ENCODE measurements at places on chromosomes 1 and 21.

GRCh38 chr21:38769191-38769780 is 36.4 kb upstream of the ETS2 start:
- DNase-seq: no peak

- DNase-seq: no peak
Measured at GRCh38 chr1:88610687-88611086, 73.4 kb upstream of the PKN2 start.

- no peak for DNase-seq
Measured at GRCh38 chr1:52665006-52665941, 32.3 kb downstream of the SHISAL2A start.

DNA sequence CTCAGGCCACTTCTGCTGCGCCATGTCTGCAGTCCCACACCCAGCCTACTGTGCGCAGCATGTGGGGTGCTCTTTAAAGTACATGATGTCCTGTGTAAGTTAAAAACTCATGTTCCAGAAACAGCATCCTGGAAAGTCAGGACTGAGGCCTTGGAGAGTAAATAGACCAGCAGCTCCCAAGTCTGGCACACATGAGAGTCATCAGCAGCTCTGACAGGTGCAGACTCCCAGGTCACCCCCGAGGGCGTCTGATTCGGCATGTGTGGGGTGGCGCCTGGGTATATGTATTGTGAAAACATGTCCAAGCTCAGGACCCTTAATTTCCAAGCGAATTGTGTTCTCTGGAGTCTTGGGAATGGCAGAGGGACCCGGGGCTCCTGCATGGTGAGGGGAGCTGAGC is 120.1 kb upstream of the RUNX3 start:
- DNase-seq: no peak

- no peak for DNase-seq
Measured at GRCh38 chr1:64631346-64632034, 113.4 kb upstream of the RAVER2 start.

GRCh38 chr1:13623021-13623637 is 39.5 kb downstream of the PDPN start:
- DNase-seq: no peak

DNA sequence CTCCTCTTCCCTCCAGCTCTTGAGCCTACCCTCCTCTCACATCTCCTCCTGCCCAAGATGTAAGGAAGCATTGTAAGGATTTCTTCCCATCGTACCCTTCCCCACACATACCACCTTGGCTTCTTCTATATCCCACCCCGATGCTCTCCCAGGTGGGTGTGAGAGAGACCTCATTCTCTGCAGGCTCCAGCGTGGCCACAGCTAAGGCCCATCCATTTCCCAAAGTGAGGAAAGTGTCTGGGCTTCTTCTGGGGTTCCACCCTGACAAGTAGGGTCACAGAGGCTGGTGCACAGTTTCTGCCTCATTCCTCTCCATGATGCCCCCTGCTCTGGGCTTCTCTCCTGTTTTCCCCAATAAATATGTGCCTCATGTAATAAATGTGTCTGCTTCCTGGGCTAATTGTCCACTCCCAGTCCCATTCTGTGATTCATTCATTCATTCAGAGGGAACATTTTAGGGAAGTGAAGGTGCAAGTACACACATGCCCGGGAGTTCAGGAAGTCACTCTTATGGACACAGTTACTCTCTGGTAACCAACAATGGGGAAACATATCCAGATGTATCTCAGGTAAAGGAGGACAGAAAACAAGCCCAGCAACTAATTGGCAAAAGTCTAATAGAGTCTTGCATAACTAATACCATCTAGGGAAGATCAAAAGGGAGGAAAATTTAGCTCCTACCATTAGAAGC is 1.9 kb downstream of the SPRR4 start:
- DNase-seq: no peak

DNA sequence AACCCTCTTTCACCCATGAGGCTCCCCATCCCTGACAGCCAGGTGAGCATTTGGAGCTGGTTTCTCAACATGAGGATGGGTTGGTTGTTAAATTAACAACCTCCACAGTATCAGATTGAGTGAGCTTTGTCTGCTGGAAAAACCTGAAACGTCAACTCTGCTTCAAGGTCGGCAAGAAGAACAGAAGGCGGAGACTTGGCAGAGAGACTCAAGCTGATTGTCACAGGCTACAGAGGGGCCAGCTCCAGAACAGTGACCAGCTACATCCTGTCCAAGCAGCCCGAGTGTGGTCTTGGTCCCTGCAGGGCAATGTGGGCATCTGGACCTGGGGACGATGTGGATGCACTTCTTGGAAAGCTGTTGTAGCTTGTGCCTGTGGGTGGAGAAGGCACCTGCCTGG is 36.6 kb upstream of the TMEM51 start:
- no peak for DNase-seq

DNA sequence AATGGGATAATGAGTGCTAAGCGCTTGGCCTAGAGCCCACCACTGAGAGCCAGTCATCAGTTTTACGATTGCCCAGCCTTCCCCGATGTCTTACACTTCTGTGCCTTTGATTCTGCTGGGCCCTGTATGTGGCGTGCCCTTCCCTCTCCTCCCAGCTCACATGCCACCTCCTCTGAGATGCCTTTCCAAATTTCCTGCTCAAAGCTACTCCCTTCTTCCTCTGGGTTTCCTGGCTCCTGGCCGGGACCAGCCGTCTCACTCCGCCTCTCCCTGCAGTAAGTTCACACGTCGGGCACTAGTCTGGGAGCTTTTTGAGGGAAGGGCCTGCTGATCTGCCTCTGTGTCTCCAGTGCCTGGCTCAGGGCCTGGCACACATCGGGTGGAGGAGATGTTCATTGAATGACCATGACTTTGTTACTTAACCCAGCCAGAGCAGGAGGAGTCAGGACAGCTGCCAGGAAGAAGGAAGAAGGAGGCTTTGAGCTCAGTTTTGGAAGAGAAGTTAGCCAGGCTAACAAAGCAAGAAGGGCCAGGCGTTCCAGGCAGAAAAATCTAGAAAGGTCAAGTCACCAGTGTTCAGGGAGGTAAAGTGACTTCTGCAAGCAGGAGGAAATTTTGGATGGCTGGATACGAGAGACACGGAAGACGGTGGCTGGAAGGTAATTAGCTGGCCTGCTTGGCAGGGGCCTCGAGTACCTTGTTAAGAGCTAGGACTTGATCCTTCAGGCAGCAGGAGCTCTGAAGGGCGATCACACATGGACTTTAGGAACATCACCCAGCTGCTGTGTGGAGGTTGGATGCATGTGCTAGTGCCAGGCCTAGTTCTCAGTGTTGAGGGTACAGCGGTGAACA is 63.6 kb downstream of the EPHB2 start:
- no peak for DNase-seq

DNA sequence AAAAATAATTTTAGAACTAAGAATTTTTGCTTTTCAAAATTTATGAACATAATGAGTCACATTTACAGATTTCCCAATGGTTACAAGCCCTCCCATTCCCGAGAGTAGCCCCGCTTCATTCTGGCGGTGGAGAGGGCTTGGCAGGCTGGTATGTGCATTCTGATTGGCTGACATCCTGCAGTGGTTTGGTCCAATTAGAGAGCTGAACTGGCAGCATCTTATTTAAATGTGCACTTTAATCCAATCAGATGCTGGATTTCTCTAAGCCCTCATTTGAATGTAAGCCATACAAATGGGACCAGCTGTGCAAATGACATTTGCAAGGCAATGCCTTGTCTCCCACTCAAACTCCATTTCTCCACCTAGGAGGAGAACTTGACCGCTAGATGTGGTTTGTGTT is 18.0 kb upstream of the TRIM17 start:
- DNase-seq: no peak

DNA sequence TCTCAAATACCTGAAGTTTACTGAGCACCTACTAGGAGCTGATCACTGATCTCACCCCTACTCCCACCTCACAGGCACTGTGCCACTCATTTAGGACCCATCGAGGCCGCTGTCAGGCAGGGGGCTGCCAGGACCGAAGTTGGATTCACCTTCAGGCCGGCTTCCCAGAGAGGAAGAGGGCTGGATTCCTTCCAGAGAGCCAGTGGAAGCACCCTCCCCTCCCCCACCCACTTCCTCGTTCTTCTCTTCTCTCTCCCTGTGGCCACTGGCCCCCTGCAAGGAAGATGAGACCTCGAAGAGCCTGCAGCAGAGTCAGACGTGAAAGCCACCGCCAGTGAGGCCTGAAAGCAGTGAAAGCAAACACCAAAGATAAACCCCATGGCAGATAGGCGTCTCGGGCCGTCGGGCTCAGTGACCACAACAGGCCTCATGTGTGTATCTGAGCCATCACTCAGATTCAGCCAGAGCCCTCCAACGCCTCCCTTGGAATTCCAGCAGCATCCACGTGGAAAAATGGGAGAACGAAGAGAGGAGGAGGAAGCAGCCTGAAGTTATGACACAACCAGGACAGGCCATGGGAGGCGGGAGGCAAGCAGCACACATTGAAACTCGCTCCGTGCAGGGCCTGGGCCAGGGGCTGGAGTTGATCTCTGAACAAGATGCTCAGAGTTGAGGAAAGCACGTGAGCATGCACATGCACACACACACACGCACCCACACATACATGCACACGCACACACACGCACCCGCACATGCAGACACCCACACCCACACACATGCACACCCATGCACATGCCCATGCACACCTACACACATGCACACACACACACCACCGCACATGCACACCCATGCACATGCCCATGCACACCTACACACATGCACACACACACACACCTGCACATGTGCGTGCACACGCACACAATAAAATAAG is 6.2 kb upstream of the AGTRAP start:
- DNase-seq: no peak

GRCh38 chr21:42089093-42089631 is 18.0 kb downstream of the UMODL1 start:
- no peak for DNase-seq

DNA sequence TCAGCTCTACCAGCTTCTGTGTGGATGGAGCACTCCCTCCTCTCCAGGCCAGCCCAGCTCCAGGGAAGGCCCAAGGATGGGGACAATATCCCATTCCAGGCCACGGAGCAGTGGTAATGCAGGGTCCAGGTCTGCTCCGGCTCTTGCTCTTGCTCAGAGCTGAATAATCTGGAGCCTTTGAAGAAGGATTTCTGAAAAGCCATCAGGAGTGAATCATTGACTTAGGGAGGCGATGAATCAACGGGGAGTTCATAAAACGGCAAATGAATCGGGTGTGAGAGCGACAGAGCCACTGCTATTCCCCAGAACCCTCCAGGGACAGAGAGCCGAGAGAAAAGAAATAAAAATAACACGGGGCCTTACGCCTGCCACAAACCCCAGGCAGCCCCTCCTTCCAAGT is 7.7 kb downstream of the POU3F1 start:
- no peak for DNase-seq

GRCh38 chr1:47780469-47780995 is 216.7 kb downstream of the TRABD2B start:
- no peak for DNase-seq

DNA sequence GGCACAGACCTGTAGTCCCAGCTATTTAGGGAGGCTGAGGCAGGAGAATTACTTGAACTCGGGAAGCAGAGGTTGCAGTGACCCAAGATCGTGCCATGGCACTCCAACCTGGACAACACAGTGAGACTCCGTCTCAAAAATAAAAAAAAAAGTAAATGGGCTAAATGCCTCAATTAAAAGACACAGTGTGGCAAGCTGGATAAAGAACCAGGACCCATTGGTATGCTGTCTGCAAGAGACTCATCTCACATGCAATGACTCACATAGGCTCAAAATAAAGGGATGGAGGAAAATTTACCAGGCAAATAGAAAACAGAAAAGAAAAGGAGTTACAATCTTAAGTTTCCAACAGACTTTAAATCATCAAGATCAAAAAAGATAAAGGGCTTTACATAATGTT is 40.3 kb downstream of the ACBD6 start:
- DNase-seq: no peak

GRCh38 chr1:174700775-174701174 is 253.0 kb downstream of the GPR52 start:
- DNase-seq: no peak

GRCh38 chr1:14334336-14335176 is 263.9 kb upstream of the KAZN start:
- no peak for DNase-seq

DNA sequence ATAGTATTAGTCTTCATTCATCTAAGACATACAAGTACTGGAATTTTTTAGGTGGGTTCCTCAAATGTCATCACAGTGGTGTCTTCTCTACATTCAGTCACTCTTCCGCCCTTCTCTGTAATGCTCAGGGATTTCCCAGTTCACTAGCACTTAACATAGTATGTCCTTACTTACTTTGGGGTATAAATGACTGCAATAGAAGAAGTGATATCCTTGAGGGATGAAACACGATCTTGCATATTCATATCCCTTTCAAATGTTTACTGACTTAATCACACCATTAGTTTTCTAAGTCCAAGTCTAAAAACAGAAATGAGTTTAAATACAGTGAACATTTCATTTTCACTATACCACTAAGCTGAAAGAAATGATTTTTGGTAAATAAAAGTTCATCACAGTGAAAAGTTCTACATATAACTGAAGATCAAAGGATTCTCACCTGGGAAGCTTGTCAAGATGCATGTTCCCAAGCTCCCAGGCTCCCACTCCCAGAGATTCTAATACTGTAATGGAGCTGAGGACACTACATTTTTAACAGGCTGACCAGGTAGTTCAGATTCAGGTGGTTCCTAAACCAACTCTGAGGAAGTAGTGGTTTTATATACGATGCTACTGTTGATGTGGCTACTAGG is 29.7 kb downstream of the MRPL39 start:
- DNase-seq: no peak

- no peak for DNase-seq
Measured at GRCh38 chr21:34615487-34615814, 538 bp upstream of the RCAN1 start.

GRCh38 chr1:75425001-75425650 is 185.8 kb downstream of the SLC44A5 start:
- no peak for DNase-seq

DNA sequence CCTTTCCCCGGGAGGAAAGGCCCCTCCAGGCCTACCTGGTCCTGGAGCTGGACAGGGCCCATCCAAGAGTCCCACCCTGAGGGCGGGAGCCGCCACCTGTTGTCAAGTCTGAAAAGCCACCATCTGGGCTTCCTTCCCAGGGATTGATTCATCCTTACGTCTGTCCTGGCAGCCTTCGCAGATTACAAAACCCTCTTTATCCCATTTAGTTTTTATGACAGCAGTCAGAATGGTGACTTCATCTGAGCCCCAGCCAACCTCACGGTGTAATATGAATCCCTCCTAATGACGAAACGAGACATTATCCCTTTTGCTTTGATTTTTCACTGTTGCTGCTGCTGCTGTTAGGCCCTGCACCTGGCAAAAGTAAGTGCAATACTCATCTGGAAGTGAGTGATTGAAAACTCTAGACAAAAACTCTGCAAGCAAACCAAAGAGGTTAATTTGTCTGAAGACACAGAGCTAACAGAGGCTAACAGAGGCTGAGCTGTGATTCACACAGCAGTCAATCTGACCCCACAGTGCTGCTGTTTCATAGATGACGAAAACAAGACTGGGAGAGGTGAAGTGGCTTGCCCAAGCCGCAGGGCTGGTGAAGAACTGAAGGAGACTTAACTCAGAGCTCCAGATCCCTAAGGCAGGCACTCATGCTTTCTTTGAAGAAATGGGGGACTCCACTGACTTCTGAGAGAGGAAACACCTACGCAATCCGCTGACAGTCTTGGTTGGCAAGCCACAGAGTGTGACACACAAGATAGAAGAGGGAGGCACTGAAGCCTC is 30.0 kb upstream of the S100A7 start:
- DNase-seq: peak; percentile 21

All from brain pericyte (primary cell).